B cell (primary cell): ENCODE measurements at places on chromosomes 5 and 9.
A peak's percentile ranks its signal among the peaks of the same experiment; 100 is the strongest.

- peak; percentile 65 for DNase-seq
Measured at GRCh38 chr9:123658792-123659191, 271.1 kb downstream of the DENND1A start.

- DNase-seq, result no peak
Measured at GRCh38 chr5:34496701-34497469, 159.2 kb upstream of the RAI14 start.

DNA sequence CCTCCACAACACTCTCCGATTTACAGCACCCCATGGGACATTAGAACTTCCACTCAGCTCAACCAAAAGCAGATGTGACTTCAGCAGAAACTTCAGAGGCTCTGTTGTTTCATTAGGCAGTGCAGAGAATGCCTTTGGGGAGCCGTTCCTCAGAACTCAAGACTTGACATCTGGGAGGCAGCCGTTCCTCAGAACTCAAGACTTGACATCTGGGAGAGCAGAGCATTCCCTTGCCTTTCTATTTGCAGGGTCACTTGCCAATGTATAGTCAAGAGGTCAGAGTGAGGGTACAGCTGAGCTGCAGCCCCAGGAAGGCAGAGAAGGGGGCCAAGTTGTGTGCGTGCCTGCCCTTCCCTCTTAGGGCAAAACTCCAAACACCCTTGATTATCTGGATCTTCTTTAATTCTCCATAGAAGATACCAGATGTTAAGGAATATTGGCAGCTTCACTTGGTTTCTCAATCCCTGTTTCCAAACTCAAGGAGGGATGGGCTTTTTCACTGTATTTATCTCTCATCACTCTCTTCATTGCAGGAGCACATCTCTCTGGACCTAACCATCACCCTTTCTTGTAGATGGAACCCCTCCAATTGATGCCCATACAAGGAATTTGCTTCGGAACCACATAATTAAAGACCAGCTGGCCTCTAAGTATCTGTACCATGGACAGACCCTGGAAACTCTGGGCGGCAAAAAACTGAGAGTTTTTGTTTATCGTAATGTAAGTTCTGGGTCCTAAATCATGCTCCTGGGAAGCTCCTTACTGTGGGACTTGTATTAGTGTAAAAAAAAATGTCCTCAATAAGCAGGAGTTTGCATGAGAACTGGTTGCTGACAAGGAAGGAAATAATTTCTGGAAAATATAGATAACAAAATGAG lies 25.6 kb downstream of the TGFBI start:
- no peak for DNase-seq

- no peak for DNase-seq
Measured at GRCh38 chr5:34789021-34789531, 49.9 kb upstream of the TTC23L start.

GRCh38 chr9:34179213-34180136 lies 632 bp downstream of the UBAP1 start:
- DNase-seq, result peak; percentile 51

DNA sequence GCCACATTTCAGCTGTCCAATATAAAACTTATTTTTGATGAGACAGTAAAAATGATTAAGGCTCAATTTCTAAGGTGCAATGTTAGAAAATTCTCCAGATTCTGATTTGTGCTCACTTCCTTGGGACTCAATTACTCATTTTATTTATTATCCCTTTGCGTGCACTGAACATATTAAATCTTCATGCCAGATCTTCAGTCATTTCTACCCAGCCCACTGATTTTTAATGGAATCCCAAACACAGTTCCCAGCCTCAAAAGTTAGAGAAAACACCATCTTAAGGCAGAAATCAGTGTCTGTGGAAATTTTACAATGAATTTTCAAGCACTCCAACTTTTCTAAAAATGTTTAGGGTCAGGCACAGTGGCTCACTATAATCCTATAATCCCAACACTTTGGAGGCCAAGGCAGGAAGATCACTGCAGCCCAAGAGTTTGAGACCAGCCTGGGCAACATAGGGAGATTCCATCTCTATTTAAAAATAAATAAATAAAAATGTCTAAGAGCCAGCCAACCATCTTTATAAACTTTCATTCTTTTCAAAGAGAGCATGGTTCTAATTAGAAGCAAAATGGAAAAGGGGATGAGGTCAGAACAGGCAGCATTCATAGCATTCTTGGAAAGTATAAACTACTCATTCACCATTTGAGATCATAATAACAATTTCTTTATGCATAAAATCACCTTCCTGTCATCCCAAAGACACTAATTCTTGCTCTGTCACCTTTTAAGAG lies 53.7 kb downstream of the TLE1 start:
- DNase-seq, result no peak

DNA sequence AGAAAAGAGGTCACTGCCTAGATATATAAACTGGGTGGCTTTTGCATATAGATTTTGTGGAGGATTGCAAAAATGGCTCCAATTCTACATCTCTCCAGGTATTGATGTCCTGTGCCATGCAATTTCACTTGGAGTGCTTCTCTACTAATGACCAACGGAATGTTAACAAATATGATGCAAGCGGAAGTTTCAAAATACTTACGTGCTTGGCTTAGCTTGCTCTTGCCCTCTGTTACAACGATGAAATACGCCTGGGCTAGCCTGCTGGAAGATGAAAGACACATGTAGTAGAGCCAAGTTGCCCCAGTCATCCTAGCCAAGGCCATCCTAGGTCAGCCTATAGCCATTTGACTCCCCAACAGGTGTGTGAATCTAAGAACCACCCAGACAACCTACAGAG lies 3.6 kb upstream of the POC5 start:
- DNase-seq, result no peak

- DNase-seq, result no peak
Measured at GRCh38 chr9:109315480-109316206, 5.2 kb downstream of the EPB41L4B start.

DNA sequence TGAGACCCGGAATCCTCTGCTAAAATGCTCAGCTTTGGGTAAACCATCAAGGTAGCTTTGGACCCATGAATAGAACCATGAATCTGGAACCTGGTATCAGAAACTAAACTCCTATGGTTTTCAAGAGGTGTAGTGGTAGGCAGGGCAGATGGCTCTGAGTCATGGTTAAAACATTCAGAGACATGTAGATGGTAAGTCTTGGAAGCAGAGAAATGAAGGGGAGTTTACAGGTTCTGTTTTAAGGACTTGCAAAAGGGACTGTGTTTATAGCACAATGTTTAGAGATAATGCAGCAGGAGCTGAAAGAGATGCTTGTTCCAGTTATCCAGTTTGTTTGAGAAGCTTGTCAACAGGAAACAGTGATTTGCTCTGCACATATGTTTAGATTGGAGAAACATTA lies 36.0 kb upstream of the FBN2 start:
- DNase-seq, result no peak

- DNase-seq, result no peak
Measured at GRCh38 chr9:37715260-37715659, 38.3 kb upstream of the TRMT10B start.

DNA sequence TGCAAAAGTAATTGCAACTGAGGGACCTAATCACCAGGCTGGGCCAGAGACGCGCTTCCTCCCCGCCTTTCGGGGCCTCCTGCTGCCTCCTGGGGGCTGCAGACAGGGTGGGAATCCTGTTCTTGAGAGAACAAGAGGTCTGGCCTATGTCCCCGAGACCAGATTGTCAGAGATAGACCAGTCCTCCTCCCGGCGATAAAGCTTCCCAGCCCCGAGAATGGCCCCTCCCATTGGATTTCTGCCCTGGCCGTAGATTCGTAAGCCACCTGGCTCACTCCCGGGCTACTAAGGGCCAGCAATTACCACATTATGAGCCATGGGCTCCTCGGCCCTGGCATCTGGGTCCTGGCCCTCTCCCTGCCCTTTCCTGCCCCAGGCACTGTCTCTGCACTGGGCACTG lies 70.4 kb downstream of the HRH2 start:
- no peak for DNase-seq

DNA sequence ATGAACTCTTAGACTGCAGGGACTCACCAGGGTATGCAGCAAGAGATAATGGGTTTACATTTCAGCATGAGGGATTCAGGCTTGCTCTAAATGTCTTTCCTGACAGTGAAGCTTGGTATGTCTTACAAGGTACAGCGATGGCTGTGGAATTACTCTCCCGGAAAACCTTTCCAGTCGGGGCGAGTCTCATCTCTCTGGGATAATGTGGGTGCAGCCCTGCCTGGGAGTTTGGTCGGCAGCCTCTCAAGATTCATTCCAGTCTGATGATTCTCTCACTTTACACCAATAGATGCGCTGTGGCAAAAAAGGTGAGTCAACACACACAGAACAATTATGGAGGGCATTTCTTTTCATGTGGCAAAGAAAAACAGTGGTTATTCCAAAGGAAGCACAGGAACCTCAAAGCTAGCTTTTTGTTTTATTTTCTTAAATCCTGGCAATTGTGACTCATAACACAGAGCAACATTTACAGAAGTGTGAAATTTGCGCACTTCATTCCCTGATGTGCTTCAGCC lies 190.3 kb downstream of the DCP2 start:
- DNase-seq, result no peak

DNA sequence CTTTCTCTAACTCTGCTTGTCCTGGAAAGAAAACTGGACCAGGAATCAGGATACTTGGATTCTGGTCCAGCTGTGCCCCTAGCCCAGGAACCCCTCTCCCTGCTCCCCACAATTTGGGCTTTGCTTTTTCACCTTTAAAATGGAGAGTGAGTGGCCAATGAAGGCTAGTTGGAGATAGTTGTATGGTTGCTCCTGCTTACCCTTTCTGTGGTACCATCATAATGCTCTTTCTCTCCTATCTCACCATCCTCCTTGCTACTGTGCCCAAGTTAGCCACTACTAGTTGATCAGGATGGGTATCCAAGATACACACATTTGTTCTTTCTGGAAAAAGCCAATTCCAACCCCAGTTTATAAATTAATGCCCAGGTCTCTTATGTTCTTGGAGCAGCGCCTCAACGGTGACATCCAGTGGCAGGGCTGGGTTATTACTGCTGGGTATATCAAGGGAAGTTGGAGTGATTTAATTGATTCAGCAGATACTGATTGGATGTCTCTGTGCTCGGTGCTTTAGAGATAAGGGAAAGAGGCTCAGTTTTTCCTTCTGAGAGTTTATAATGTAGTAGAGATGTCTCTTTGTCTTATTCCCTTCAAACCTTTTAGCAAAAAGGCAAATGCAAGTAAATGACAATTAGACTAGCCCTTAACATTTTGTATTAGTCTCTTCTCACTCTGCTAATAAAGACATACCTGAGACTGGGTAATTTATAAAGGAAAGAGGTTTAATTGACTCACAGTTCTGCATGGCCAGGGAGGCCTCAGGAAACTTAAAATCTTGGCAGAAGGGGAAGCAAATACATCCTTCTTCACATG lies 38.5 kb downstream of the FAXDC2 start:
- peak; percentile 75 for DNase-seq

DNA sequence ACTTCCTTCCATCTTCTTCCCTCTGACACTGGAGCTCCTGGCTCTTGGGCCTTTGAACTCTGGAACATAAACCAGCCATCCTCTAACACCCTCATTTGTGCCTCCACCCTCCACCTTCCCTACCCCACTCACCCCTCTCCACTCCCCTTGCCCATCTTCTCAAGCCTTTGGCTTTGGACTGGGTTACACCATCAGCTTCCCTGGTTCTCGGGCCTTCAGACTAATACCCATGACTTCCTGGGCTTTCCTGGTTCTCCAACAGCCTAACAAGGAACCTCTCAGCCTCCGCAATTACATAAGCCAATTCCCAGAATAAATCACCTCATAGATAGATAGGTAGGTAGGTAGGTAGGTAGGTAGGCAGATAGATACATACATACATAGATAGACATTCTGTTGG lies 67.1 kb downstream of the FREM1 start:
- no peak for DNase-seq

DNA sequence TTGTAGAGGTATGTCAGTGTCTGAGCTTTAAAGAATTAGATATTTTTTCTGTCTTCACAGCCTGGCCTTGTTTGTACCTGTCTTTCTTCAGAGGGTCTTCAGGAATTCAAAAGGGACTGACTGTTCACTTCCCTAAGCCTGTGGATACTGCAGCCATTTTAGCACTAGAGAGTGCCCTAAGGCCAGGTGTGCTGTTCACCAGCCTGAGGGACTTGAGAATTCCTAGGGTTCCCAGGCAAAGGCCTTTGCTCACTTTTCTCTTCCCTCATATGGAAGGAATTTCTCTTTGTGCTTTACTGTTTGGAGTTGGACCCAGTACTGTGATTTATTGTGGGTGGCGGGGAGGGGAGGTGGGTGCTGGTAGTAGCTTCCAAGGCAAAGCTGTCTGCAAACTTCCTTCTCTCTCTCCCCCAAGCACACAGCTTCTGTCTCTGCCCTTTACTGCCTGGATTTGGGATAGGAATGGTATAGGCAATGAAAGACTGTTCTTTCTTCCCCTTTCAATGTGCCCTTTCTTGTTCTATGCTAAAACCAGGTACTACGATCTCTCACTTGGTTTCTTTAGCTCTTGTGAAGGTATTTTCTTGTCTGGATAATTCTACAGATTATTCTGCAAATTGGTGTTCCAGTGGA lies 9.7 kb upstream of the LRRC70 start:
- no peak for DNase-seq

DNA sequence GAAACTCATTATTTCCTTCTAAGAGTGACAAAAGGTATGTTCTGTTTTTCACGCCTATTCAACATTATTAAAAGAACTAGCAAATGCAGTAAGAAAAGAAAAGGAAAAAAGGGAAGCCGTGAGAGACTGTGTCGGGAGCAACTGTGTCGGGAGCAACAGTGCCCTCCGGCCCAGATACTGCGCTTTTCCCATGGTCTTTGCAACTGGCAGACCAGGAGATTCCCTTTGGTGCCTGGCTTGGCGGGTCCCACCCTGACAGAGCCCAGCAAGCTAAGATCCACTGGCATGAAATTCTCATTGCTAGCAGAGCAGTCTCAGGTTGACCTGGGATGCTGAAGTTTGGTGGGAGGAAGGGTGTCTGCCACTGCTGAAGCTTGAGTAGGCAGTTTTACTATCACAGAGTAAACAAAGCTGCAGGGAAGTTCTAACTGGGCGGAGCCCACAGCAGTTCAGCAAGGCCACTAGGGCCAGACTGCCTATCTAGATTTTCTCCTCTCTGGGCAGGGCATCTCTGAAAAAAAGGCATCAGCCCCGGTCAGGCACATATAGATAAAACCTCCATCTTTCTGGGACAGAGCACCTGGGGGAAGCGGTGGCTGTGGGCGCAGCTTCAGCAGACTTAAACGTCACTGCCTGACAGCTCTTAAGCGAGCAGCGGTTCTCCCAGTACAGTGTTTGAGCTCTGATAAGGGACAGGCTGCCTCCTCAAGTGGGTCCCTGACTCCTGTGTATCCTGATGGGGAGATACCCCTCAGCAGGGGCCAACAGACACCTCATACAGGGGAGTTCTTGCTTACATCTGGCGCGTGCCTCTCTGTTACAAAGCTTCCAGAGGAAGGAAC lies 1237.4 kb upstream of the CDH18 start:
- no peak for DNase-seq
